Kasumi-1 (cell line): ENCODE measurements at places on chromosomes 6 and 20.

DNA sequence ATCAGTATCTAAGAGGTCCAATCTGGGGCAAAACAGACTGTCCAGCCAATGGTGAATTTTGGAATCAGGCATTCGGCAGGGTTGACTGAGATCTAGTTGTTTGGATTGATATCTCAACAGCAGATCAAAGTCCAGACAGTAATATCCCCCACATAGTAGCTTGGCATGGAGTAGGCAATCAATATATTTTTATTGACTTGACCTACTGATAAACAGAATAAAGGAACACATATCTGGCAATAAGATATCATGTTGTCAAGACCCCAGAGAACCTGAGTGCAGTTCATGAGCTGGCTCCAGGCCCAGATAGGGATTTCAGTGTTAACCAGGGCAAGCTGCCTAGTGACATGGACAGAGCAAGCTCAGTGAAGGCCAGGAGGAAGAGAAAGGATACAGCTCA lies 34.4 kb downstream of the TNFAIP3 start:
- DNase-seq = no peak

DNA sequence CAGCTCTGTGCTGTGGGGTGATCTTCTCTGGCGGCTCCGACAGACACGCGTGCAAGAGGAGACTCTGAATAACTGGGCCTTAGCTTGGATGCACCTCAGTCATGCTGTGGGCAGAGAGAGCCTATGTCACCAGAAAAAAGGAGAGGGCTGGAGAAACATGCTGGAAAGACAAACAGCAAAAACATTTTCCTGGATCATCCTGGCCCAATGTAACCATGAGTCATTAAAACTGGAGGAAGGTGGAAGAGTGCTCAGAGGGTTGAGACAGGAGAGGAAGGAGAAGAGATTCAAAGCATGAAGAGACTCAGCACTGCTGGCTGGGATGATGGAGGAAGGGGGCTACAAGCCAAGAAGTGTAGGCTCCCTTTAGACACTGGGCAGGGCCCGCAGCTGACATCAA lies 292.0 kb downstream of the CDH26 start:
- DNase-seq = no peak

DNA sequence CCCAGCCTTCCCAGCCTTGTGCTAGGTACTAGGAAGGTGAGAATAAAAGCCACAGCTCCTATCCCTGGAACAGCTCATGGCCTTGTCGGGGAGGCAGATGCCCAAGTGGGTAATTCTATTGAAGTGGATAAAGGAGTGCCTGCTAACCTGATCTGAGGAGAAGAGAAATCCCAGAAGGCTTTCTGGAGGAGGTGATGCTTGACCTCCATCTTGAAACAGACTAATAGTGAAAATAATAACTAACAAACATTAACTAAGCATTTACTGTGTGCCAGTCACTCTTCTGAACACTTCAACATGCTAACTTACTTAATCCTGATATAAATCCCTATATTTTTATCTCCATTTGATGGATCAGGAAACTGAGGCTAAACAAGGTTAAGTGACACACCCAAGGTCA lies 493.2 kb upstream of the CHD6 start:
- no peak for DNase-seq

DNA sequence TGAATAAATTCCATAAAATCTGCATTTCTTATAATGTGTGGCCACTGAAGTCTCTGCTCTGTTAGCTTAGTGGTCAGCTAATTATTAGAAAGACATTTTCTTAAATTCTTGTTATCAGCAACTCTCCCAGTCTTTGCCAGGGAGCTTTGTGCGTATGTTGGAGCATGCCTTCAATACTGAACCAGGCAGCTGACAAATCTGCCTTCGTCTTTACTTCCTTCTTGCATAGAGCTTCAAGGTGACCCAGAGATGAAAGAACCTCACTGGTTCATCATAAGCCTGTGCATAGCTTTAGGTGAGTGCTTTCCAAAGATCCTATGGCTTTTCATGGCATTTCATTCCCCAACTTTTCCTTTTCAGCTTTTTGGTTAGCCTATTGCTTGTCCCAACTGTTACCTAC lies 43.0 kb upstream of the NELFCD start:
- DNase-seq = no peak

GRCh38 chr20:2295886-2296515 lies at the start of gene TGM3:
Gene TGM3, plus strand, starts transcription at chr20:2296001. Its CDS starts 63 bp downstream, at chr20:2296064.
- no peak for DNase-seq

GRCh38 chr20:25247518-25247955 lies 348 bp upstream of the PYGB start:
- peak; percentile 43 for DNase-seq

DNA sequence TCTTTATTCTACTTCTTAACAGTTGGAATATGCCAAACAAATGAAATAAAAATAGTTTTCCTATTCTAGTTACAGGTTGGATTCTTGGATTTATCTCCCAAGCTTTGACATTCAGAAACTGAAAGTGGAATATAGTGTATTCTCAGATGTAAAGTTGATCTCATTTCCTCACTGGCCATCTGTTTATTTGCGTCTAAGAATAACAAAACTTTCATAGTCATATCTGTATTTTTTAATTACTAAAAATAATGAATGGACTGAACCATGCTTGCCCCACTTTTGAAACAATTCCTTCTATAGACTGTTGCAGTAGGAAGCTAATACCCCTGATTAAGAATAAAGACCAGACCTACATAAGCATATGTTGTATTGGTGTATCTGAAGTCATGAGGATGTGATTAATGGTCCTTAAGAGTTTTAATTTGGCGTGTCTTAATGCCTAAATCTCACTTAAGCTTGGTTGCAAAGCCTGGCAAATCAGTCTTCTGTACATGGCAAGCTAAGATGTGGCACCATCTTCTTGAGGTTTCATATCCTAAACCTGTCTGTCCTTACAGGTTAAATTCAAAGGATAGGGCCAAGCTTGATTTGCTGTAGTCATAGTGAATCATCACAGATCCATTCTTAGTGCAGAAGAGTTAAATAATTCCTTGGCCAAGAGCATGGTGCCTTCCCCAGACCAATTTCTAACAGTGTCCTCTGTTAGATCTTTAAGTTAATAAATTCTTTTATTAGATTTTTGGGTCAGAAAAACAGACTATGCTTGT lies 58.9 kb downstream of the FOXO3 start:
- no peak for DNase-seq
